ENCODE measurements at places on chromosomes 2 and 18. TPM values are rescaled to one million over a fixed set of nuclear protein-coding genes. Genes with fewer than 3 reads are reported as not detected.

The HOXD3 gene
- not detected for total RNA-seq

The TTN gene
- 3.1 TPM for total RNA-seq

The PSMA8 gene
- total RNA-seq = 0.58 TPM

The PDE1A gene
- total RNA-seq = not detected

The RNU2-63P gene
- 10.2 TPM for total RNA-seq

The CHRND gene
- total RNA-seq = not detected

The GCG gene
- total RNA-seq = not detected

The FRZB gene
- not detected for total RNA-seq

GRCh38 chr2:11753452-11753885 lies 7.0 kb downstream of the LPIN1 start:
- peak; percentile 52 for ATAC-seq

- ATAC-seq = no peak
These were observed 202.1 kb upstream of the TNP1 start for GRCh38 chr2:217061916-217062505.

DNA sequence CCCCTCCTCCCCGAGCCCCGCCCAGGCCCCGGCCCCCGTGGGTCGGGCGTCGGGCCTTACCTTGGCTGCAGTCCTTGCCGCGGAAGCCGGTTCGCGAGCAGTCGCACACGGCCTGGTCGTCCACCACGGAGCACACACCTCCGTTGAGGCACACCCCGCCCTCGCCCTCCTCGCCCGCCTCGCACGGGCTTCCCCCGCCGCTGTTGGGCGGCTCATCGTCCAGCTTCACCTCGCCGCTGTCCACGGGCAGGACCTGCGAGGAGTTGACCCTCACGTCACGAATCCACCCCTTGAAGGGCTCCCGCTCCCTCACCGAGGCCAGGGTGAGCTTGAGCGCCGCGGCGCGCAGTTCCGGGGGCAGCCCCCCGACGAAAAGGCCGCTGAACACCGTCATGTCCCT lies 4.5 kb downstream of the NRXN1 start:
- no peak for ATAC-seq

DNA sequence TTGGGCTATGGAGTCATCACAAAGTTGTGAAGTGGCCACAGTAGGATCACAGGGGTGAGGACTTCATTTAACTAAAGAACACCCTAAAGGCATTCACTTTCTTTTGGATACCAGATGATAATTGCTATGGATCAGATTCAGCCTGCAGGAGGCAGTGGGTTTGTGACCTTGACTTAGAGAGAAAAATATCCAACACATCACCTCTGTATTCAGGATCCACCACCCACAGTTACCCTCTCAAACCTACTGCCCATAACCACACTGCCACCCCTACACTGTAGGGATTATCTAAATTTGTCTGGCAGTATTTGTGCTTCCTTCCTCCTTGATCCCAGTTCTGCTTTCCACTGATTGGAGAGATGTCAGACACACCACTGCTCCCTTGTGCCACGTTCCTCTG lies 269.4 kb downstream of the MYCN start:
- ATAC-seq = no peak

DNA sequence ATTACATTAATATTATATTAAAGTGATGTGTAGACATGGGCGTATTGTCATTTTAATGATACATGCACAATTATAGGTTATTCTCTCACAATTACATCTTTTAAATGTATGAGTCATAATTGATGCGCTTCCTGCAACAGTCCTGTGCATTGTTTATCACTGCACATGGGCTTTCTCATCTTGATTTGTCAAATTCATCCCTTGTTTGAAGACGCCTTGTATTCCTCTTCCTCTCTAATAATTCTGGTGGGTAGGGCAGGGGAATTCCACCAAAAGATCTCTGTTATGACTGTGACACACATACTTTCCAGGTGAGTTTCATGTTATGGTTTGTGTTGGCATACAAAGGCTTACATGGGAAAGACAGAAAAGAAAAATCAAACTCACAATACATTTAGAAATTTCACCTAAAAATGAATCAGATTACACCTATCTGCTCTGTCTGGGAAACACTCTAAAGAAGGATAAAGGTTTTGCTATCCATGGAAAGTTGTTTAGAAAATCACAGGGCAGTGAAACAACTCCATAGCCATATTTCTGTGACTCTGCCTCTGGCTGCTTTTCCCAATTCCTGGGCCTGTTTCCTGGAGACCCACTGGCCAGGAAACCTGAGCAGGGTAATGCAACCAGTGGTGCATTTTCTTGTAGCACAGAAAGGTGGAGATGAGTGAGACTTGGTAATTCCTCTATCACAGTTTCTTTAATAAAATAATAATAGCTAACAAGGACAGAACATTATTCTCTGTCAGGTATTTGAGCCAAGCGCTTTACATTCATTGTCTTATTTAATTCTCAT lies 13.2 kb downstream of the SLC9A2 start:
- ATAC-seq = peak; percentile 51

GRCh38 chr2:45980161-45980865 lies 316.9 kb upstream of the EPAS1 start:
- ATAC-seq = no peak

DNA sequence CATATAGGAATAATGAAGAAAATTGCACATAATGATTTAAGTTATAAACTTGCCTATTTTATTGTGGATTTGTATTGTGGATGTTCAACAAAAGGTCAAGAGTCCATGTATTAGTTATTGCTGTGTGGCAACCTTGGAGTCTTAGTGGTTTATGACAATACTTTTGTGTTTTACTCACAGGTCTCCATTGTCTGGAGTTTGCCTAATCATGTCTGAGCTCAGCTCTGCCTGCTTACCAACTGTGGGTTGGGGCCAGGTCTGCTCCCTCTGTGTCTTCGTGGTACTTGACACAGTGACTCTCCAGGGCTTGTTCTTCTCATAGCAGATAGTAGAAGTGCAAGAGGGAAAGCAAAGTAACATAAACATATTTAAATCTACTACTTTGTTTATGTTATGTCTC lies 382.5 kb downstream of the CBLN2 start:
- ATAC-seq = no peak

DNA sequence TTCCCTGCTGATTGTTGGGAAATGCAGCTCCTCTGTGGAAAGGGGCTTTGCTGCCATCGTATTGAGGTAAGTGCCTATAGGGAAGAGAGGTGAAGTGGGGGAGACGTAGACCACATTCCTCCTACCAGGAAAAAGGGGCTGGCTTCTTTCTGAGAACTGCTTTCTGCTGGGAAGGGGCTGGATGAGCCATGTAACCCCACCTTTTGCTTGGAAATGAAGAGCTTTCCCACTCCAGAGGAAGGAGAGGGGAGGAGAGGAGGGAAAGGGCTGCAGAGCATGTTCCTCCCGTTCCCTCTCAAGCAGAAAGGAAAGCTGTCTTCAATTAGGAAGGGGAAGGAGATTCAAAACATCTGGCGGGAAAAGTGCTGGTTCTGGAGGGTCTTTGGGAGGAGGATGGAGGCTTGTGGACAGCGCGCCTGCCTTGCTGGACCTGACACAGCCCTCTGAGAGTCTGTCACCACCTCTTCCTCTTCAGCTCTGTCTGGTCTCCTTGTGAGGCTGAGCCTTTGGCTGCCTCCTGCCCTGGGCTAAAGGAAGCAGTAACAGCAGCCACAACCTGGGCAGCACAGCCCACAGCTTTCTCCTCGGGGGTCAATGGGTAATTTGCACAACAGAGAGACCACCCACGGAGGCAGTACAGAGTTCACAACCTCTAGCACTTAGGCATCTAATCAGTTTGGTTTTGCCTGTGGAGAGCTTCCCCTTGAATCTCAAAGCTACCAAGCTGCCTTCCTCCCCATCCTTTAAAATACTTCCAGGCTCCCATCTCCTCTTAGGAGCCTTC lies 410.0 kb upstream of the TNP1 start:
- no peak for ATAC-seq

DNA sequence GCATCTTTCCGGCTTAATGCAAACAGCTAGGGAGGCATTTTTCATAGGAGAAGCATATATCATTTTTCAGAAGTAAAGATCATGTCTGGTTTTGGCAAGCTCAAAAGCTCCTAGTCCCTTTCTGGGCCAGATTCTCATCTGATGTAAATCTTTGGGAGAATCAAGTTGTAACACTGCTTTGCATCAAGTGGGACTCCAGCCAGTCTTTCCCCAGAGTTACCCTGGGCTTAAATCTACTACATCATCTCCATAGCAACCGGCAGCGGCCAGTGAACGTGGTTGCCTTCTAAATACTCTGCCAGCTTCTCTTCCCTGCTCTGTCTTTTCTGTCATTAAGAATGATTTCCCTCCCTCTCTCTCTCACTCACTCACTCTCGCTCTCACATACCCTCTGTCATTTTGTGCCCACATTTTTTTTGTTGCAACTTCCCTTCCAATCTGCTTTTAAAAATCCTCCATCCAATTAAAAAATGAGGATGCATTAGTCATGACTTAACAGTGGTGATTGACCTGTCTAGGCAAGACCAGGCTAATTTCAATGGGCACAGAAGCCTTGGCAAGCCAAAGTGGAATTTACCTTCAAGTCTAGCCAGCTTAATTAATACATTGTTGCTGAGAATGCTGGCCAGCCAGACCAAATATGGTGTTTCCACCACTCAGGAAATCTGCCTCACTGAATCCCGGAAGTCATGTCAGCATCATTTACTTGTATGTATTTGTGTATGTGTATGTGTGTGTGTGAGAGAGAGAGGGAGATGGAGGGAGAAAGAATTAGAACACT lies 93.0 kb downstream of the NRP2 start:
- no peak for ATAC-seq

GRCh38 chr2:231341100-231341499 lies 54.4 kb upstream of the B3GNT7 start:
- ATAC-seq = no peak

- no peak for ATAC-seq
These were observed 396.1 kb upstream of the RAB12 start for GRCh38 chr18:8212896-8213780.

DNA sequence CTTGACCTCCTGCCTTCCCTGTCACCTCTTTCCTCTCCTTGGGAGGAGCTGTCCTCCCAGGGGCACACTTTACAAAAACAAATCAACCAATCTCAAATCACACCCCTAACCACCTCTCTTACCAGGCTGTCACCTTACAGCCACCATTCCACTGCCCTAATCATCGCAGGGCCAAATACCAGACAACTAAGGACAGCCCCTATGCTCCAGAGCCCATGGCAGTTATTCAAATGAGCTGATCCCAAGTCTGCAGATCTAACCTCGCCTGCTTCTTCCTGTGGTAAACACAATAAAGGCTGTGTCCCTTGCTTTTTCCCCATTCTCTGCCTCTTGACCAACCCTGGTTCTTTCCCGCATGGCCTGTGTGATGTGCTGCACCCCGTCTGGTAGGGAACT lies 154.2 kb upstream of the CNTNAP5 start:
- ATAC-seq = no peak

GRCh38 chr2:38262069-38262871 lies 114.8 kb downstream of the ATL2 start:
- peak; percentile 81 for ATAC-seq

GRCh38 chr2:223643309-223643708 lies 41.1 kb upstream of the SCG2 start:
- ATAC-seq = no peak

DNA sequence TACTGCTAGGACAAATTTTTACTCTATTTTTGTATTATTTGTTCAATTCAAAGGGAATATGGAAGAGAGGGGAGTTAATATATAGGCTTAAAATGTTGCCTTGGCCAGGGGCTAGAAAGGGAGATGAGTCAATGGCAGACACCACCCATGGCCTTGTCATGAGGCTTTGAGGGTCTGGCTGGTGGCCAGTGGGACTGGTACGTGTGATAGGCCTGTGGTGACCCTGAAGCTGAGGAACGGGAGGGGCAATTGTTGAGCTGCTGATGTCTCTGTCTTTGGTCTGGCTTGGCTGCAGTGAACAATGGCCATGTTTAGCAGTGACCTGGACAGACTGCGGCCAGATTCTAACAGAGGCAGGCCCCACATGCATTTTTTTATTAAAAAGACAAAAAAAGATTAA lies 18.5 kb downstream of the GKN1 start:
- no peak for ATAC-seq

DNA sequence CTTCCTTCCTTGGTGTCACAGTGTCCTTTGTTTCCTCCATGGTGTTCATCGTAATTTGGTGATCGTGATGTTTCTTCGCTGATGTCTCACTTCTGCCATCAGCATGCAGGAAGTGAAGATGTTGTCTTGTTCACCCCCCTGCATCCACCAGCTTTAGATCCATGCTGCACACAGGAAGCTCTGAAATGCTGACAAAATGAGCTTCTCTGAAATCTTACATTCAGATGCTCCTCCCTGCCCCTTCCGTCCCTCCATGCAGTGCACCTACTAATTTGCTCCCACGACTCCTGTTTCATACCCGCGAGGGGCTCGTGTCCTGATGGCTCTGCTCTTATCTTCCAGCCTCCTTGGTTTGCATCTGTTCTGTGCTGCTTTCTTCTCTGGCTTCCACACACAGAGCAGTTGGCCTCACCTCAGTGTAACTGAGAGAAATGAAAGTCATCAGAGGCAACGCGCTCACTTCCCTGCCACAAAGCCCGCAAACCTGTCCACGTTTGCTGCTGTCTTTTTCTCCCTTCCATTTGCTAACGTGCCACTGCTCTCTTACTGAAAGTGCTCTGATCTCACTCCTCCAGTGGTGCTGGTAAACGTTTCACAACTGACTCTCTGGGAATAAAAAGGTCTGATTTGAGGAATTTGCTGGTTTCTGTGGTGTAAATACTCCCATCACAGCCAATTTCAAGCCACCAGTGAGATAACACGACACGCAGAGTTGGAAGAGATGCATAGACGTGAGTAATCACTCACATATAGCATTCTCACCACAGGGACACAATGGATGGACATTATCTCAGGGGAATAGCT lies 41.0 kb upstream of the MGAT4A start:
- peak; percentile 49 for ATAC-seq

- ATAC-seq = no peak
These were observed 43.0 kb downstream of the MYO5B start for GRCh38 chr18:50151926-50152325.

DNA sequence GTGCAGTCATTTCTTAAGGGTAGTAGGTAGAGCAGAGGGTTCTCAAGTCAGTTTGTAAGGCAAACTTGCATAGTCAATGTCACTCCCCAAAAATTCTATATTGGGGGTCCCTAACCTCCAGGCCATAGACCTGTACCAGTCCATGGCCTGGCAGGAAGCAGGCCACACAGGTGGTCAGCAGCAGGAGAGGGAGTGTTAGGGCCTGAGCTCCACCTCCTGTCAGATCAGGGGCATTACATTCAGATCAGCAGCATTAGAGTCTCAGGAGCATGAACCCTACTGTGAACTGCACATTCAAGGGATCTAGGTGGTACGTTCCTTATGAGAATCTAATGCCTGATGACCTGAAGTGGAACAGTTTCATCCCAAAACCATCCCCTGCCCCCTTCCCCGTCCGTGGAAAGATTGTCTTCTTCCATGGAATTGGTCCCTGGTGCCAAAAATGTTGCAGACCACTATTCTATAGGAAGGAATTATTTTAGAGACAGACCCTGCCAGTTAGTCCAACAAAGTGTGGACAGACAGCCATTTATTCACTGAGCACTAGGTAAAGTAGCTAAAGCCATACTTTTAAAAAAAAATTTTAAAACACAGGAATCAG lies 6.7 kb downstream of the COA5 start:
- ATAC-seq = peak; percentile 67

DNA sequence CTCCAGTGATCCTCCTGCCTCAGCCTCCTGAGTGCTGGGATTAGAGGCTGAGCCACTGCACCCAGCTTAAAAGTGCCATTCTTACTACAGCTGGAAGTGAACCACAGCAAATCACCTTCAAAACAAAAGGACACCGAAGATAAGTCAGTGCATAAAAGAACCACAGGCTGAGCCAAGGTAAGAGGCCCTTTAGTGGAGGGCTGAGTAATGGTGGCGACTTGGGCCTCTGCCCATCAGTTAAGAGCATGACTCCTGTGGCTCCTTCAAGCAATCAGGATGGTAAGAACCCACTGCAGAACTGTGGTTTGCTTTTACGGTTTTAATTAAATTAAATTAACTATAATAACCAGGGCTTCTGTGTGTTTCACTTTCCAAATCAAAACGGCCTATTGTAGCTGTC lies 75.1 kb downstream of the CTAGE1 start:
- ATAC-seq = peak; percentile 43
